Mesothelial cell of epicardium (in vitro differentiated cells): ENCODE measurements at places on chromosomes 6 and 20. TPM values are rescaled to one million over a fixed set of nuclear protein-coding genes. Genes with fewer than 3 reads are reported as not detected.
A peak's percentile ranks its signal among the peaks of the same experiment; 100 is the strongest.

GRCh38 chr6:124622351-124622750 lies 339.9 kb upstream of the RNF217 start:
- H3K27me3 ChIP-seq, result no peaks in the 10 kb centered on the region
- DNase-seq, result no peak
- H3K27ac ChIP-seq, result no peak overlapping the region
- no peaks in the 10 kb centered on the region for H3K4me1 ChIP-seq

GRCh38 chr6:139584599-139584998 lies 210.2 kb upstream of the CITED2 start:
- H3K36me3 ChIP-seq, result peaks cover 1% of the 10 kb centered on the region
- H3K27me3 ChIP-seq, result no peaks in the 10 kb centered on the region
- no peak for DNase-seq
- H3K4me3 ChIP-seq, result no peak overlapping the region
- H3K27ac ChIP-seq, result no peak overlapping the region

DNA sequence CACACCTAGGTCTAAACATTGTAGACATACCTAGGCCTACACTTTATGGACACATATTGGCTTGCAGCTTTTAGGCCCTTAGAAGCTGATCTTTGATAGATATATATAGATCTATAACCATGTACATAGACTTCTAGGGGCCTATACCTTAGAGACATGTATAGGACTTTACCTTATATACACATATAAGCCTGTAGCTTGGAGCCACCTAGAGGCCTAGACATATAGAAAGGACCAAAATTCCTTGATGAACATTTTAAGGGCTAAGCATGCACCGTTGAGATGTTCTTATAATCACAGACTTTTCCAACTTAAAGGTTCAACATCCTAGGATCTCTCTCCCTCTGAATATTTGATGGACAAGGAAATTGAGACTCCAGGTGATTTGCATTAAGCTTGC lies 371.7 kb upstream of the SASH1 start:
- DNase-seq, result no peak
- no peaks in the 10 kb centered on the region for H3K36me3 ChIP-seq
- H3K27ac ChIP-seq, result no peak overlapping the region
- H3K27me3 ChIP-seq, result no peaks in the 10 kb centered on the region
- H3K4me3 ChIP-seq, result no peak overlapping the region

DNA sequence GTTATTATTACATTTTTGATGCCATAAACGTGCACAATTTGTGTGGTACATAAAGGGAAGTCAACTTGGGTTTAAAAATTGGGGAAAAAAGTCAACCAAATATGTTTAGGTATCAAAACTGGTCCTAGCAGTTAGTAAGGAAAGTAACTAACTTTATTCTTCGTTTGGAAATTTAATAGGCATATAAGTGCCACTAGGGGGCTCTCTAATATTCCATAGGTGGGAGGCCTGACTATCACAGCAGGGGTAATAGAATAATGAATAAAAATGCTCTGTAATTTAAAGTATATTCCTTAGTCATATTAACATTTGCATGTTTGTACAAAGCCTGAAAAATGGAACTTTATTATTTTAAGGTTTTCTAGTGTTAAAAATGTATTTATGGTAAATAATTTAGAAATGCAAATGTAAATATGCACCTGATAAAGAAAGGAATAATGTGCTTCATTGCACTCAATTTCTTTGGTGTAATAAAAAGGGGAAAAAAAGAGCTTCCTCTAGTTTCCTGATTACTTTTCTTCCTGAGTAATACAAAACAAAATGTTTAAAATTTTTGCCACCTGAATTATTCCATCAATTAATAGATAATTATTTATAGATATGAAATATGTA lies 125.7 kb upstream of the HDAC2 start:
- no peaks in the 10 kb centered on the region for H3K4me1 ChIP-seq
- no peak overlapping the region for H3K4me3 ChIP-seq
- DNase-seq, result no peak
- H3K27ac ChIP-seq, result no peak overlapping the region

GRCh38 chr20:8909596-8909995 lies 159.3 kb upstream of the PLCB4 start:
- no peaks in the 10 kb centered on the region for H3K36me3 ChIP-seq
- no peak overlapping the region for H3K4me3 ChIP-seq
- no peaks in the 10 kb centered on the region for H3K27me3 ChIP-seq
- H3K4me1 ChIP-seq, result no peaks in the 10 kb centered on the region
- no peak for DNase-seq
- no peak overlapping the region for H3K27ac ChIP-seq

- H3K4me1 ChIP-seq, result no peaks in the 10 kb centered on the region
- DNase-seq, result no peak
- peaks cover 28% of the 10 kb centered on the region for H3K27me3 ChIP-seq
- no peak overlapping the region for H3K4me3 ChIP-seq
- H3K36me3 ChIP-seq, result no peaks in the 10 kb centered on the region
Measured at GRCh38 chr20:61710108-61710507, 355.6 kb downstream of the TAF4 start.

DNA sequence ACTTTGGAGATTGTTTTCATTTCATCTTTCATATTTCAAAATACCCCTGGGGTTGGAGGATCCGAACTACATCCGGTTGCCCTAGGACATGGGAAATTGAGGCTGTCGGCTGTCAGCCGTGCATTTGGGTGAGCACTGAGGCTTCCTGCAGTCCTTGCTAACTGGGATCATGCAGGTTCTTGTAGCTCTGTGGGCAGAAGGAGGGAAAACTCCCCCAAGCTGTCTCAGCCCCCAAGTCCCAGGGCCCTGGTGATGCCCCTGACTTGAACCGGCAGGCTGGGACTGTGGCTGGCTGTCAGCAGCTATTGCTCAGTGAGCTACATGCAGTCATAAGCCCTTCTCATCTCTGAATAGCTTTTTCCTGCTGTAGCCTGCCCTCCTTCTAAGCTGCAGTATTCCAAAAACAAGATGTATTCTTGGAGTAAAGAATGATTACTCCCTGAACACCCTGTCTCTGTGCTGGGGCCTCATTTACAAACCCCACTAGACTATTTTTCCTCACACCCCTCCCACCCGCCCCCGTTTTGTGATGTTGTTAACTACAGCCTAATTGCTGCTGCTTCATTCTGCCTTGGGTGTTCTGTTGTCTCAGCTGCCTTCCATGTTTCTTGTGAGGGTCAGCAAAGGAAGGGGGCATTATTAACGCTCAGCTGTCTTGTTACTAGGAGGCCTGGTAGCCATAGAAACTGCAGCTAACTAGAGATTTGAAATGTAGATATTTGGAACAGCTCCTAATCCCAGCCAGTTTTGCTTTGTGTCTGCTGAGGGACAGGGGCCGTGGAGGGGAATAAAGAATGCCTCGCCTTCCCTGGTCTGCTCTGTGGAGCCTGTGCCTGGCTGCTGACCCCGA lies 18.1 kb downstream of the MTRES1 start:
- peaks cover 14% of the 10 kb centered on the region for H3K4me1 ChIP-seq
- no peak for DNase-seq
- peak overlapping the region; percentile 33 for H3K4me3 ChIP-seq
- peaks cover 10% of the 10 kb centered on the region for H3K36me3 ChIP-seq
- H3K27me3 ChIP-seq, result no peaks in the 10 kb centered on the region

Gene SCRT2
- not detected in 3 replicates for total RNA-seq

Gene SNX9
- 22.8 to 24.0 TPM (median 23.1 TPM) in 3 replicates for total RNA-seq

Gene PSORS1C1
- total RNA-seq, result 0.29 to 1.1 TPM (median 0.72 TPM) in 3 replicates
